NCI-H1105 (cell line): ENCODE measurements at places on chromosomes 16 and 17.

GRCh38 chr16:68707340-68708152 lies 29.5 kb upstream of the CDH1 start:
- DNase-seq, result peak; percentile 28

DNA sequence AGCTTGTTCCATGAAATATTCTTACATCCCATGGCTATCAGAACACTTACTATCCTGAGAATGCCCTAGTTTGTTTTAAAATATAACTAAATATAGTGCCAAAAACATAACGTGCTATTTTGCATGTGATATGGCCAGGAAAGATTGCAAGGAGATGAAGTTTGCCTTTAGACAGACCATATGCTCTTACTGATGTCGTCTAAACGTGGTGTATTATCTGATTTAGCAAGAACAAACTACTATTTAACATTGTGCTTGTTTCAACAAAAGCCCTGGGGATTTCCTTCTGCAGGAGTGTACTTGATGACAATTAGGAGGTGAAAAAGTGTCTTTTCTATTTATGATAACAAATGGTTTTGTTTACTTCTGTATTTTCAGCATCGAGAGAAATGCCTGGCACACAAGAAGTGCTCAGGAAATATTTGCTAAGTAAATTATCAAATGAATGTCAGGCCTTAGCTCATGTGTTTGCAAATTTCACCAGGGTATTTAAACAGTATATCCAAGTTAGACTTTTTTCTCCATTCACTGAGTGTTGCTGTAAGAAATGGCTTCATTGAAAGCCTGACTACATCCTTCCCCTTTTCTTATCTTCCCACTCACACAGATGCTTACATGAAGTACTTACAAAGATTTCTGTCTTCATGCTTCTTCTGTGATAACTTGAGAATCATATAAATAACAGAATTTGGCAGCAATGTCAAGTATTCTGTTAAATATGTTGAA lies 1033.6 kb downstream of the CDH8 start:
- no peak for DNase-seq

DNA sequence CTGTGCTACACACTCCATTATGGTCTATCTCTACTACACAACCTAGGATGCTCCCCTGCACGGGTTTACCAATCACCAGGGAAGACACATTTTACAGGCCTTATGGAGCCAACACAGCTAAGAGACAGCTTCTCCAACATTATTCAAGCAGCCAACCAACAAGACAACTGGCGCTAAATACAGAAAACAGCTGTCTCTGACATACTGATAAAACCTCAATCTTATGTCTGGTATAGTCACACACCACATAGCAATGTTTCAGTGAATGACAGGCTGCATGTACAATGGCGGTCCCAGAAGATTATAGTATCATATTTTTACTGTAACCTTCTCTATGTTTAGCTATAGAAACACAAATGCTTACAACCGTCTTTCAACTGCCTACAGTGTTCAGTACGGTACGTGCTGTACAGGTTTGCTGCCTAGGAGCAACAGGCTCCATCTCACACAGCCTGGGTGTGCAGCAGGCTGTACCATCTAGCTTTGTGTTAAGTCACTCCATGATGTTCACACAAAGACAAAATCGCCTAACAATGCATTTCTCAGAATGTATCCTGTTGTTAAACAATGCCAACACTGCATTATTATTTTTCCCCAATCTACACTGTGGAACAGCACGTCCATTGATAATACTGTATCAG lies 10.9 kb downstream of the USP22 start:
- DNase-seq, result no peak

- no peak for DNase-seq
Measured at GRCh38 chr16:89720551-89720812, 216 bp downstream of the VPS9D1 start.

- no peak for DNase-seq
Measured at GRCh38 chr16:12578001-12578400, 225.7 kb downstream of the CPPED1 start.
